Activated effector memory CD4-positive, alpha-beta T cell treated with anti-CD3 and anti-CD28 coated beads, Interleukin-2, amount 50 U/mL, for 16 hours (primary cell): ENCODE measurements at places on chromosomes 11 and 22.

GRCh38 chr11:25658916-25659315, 673.0 kb upstream of the ANO3 start:
- no peak for DNase-seq

DNA sequence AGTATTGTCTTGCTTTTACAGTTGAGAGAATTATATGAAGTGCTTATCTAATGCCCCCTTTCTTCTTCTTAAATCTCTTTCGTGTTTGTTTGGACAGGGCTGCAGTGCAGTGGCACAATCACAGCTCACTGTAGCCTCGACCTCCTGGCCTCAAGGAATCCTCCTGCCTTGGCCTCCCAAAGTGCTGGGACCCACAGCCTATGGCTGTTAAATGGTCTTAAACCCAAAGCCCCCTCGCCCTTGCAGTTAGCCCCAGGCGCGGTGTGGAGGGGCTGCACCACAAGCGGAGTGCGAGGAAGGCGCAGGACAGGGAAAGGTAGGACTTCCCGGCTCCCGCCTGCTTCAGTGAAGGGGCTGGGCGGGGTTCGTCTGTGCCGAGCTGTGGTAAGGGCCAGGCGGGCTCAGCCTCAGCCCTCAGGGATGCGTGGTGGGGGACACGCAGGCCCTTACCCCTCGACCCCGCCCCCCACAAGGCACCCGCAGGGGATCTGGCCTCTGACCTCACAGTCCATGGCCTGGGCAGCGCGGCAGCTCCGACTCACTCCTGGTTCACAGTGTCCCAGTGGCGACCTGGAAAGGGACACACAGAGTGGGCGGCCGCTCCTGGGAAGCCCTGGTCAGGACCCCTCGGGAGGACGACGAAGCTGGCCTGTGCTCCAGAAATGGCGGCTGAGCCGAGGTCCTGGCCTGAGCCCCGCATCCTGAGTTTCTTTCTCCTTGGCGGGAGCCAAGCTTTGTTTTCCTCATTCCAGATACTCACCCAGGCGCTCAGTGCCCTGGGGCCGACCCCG, 24.5 kb downstream of the BID start:
- no peak for DNase-seq

DNA sequence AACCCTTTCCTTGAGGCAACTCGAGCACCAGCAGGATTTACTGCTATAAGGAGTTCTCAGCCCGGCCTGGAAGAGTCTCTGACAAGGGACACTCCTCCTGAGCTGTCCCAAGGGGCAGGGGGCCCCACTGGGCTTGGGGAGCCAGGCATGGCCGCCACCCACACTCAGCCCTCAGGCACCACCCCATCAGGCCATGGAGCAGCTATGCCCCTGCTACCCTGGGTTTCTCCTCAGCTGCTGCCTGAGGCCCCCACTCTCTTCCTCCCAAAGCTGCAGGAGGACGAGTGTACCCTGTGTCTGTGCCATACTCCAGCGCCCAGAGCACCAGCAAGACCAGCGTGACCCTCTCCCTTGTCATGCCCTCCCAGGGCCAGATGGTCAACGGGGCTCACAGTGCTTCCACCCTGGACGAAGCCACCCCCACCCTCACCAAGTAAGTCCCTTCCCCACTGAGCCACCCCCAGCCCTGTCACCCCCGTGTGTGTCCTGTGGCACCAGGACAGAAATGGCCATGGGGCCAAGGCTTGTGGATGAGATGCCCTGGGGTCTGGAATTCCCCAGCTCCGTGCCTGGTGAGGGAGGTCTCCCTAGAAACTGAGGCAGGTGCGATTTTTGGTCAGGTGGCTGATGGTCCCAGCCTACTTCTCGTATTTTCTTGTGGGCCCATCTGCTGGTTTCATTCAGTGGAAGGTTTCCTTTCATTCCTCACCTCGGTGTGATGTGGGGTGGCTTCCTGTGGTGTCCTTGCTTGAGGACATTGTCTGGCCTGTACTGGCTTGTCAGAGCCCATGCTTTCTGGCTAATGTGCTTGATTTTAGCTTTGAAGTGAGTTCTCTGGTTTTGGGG, 28.4 kb downstream of the TAB1 start:
- DNase-seq = no peak

DNA sequence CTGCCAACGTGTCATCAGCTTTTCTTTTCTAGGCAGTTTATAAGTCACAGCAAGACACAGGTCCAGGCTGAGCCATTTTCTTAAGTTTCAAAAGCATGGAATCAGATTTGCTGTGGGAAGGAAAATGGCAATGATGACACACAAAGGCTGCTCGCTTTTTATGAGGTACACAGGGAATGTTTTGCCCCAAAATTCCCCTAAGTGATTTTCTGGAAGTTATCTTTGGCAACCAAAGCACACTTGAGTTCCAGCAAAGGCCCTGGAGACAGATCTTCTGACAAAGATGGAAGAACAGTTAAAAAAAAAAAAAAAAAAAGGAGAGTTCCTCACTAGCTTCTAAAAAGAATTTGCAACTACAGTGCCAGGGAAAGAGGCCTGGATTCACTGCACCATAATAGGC, 260.8 kb downstream of the LARGE1 start:
- DNase-seq = no peak

DNA sequence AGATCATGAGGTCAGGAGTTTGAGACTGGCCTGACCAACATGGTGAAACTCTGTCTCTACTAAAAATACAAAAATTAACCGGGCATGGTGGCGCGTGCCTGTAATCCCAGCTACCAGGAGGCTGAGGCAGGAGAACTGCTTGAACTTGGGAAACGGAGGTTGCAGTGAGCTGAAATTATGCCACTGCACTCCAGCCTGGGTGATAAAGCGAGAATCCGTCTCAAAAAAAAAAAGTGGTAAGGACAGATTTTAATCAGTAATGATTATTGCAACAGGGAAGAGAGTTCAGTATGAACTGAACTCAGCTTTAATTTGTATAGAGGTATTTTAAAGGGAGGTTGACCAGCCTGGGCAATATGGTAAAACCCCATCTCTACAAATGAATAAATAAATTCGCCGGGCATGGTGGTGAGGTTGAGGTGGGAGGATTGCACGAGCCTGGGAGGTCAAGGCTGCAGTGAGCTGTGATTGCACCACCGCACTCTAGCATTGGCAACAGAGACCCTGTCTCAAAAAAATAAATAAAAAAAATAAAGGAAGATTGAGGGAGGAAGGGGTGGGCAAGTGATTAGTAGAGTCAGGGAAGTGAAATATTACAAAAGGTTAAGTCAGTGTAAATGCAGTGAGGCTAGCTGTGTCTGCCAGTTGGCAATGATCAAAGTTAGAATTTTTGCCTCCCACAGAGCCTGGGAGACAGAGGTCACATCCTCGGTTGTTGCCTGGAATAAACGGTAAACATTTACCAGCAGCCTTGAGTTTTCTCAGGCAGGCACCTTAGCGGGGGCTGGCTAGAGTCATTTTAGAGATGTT, 2.6 kb upstream of the MCM5 start:
- no peak for DNase-seq
